ENCODE measurements at places on chromosomes 11 and 22.

DNA sequence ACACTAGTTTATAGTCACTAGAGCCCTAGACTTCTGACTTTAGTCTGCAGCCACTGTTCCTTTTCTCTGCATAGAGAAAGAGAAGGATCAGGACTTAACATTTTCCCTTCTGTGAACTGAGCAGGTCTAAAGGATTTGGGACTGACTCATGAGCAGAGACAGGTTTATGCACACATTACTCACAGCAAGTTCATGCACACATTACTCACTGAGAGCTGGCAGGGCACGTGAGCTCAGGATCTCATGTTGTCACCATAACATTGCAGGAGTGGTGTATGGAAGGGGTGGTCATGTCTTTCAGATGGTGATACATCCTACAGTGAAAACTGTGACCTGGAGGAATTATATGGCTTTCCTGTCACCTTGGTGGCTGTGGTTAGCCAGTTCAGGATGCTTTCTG lies 56.4 kb downstream of the CEP164 start:
- no peak for DNase-seq

DNA sequence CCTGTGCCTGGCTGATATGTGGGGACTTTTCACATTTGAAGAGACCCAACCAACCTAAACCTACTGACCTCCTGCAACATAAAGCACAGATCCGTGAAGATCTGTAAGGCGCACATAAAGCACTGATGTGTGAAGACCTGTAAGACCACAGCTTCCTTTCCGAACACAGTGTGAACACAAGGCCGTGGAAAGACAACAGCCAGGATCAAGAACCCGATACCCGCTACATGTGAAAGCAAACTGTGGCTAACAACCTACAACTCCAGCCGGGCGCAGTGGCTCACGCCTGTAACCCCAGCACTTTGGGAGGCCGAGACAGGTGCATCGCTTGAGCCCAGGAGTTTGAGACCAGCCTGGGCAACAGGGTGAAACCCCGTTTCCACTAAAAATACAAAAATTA lies 17.6 kb upstream of the PPFIA1 start:
- DNase-seq, result no peak

- no peak for DNase-seq
Measured at GRCh38 chr22:39241794-39242594, 2.8 kb downstream of the PDGFB start.

GRCh38 chr11:132106096-132106982 lies 735.9 kb downstream of the NTM start:
- DNase-seq, result no peak

GRCh38 chr22:36239401-36240171 lies at the start of gene APOL2:
Gene APOL2, minus strand, starts transcription at chr22:36239527. Its CDS starts 6,365 bp downstream, at chr22:36233162.
- DNase-seq, result peak; percentile 77

DNA sequence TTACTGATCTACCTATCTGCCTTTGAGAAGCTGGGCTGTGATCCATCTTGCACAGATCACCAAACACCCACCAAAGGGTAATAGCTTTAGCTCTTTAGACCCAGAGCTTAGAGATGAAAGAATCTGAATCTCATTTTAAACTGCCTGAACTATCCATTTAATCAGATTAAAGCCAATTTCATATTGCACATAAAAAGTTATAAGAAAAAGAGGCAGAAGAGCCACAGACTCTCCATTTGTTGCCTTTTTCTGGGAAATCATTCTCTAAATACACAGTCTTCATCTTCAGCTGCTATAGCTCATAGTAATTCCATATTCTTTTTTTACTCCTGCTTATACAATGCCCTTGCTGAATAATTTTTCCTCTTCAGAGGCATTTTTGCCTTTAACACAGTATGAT lies 271.2 kb downstream of the DLG2 start:
- DNase-seq, result no peak

GRCh38 chr11:14956111-14956510 lies 16.0 kb downstream of the CALCA start:
- DNase-seq, result no peak

DNA sequence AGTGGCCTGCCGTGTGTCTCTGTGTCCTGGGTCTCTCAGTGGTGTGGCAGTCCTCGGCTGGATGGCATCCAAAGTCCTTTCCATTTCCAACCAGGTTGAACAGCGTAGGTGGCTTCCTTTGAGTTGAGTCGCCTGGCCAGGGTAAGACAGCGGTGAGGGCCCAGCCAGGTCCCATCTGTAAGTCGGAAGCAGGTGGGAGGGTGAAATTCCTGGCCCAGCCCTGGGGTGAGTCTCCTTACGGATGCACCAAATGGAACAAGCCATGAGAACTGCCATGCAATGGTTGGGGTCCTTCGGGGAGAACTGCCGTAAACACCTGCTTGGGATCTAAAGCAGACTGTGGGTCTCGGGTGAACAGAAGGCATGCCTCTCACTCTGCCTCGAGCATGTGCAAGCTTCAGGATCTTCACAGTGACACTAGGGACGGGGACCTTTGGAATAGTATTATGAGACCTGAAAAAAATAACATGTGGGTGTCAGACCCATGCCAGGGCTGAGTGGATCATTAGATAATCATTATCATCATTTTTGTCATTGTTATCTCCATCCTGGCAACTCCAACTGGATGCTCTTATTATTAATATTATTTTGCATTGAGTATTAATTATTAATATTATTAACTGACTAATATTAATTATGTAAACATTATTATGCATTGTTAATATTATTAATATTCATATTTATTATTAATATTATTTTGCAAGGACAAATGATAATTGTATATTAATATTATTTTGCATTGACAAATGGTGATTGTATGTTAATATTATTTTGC lies 57.7 kb upstream of the LINC01488 start:
- DNase-seq, result no peak

DNA sequence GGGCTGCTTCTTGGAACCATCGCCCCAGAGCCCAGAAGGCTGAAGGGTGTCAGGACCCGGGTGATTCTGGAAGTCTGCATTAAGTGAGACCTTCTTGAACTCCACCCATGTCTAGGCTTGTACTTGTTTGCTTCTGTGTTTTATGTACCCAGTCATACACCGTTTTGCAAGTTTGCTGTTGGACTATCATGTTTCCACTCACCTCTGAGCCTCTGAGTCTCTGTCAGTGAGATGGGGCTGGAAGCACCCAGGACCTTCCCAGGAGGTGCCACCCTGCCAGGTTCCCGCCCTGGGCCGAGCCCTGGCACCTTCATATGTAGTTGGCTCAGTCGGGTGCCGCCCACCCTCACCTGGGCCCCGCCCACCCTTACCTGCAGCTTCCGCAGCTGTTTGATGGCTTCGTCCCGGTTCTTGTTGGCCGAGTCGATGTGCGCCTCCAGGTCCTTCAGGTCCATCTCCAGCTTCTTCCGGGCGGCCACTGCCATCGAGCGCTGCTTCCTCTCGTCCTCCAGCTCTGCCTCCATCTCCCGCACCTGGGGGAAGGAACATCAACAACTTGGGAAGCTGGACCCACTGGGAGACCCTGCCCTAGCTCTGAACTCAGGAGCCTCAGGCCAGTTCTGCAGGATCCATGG lies 35.1 kb downstream of the APOL1 start:
- no peak for DNase-seq

Data from activated CD4-positive, alpha-beta T cell treated with anti-CD3 and anti-CD28 coated beads for 24 hours (primary cell).